NCI-H2081 treated with DMSO at 0.1 percent for 48 hours (cell line): ENCODE measurements at places on chromosomes 4 and X.

DNA sequence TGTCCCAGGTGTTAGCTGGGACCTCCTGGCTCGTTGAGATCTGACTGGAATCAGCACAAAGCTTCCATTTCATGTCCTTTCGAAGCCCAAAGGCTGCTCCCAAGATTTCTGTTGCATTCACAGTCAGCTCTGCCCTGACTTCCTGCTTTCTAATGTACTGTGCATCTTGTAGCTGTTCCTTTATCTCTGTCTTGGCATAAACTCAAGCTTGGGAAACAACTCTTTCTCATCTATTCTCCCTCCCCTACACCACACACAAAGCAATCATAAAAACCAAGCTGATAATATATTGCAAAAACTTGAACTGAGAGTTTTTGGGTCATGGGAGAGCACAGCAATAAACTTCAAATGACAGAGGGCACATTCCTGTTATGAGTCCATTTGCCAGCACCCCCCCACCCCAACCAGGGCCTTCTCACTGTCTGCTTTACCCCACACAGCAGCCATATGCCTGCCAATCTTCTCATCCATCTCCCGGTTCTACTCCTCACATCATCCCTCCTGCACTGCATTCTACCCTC lies 76.3 kb downstream of the SYNPO2 start:
- no peak for DNase-seq

GRCh38 chr4:171947400-171947799 lies 134.2 kb downstream of the GALNTL6 start:
- no peak for DNase-seq

- no peak for DNase-seq
Measured at GRCh38 chrX:49892542-49892941, 13.3 kb downstream of the USP27X start.

DNA sequence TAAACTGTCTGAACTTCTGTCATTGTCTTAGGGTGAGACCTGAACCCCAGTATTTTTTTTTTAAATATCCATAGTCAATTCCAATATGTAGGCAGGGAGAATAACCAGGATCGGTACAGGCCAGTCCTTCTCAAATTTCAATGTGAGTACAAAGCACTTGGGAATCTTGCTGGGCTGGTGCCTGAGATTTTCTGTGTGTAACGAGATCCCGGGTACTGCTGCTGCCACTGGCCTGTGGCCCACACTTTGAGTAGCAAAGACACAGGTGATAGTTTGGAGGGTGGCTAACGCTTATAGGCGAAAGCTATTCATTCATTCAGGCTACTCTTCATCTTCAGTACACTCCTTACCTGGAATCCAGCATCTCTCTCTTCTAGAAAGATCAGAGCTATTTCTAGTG lies 923.6 kb upstream of the TENM3 start:
- DNase-seq: no peak

- no peak for DNase-seq
Measured at GRCh38 chrX:91331476-91331875, 103.2 kb upstream of the PABPC5 start.
